NCI-H1694 (cell line): ENCODE measurements at places on chromosomes 6 and 20.

DNA sequence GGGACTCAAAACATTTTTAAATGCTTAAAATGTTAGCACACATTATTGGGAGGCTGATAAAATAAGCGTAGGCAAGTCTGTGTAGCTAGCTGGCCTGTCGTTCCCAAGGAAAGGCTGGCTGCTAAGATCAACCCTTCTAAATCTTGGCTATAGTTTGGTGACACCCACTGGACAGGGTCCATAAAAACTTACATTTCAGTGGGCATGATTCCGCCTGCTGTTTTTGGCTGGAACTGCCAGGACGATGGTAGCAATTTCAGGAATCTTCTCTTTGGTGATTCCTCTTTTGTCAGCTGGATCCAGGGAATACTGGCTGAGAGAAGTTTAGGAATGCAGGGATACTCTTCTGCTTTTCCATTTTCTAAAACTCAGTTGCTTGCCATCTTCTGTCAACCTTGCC is 162.2 kb downstream of the NKAIN2 start:
- no peak for DNase-seq

DNA sequence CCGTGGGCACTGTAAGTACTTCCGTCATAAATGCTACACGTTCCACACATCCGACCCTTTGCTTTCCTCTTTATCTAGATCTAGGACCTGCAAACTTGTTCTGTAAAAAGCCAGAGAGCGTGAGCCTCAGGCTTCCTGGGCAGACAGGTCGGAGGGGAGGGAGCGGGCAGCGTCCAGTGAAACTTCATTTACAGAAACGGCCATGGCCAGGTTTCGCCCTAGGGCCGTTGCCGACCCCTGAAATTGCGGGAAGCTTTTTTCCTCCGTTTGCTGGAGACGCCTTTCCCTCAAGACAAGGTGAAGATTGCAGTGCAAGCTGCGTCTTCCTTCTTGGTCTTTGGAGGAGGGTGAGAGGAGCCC is 155.4 kb downstream of the DLL1 start:
- no peak for DNase-seq

GRCh38 chr6:49506569-49507111 is 6.9 kb downstream of the GLYATL3 start:
- no peak for DNase-seq

- DNase-seq, result no peak
Observed at GRCh38 chr6:7188492-7188891, 80.7 kb downstream of the RREB1 start.

GRCh38 chr6:45537539-45537938 is 159.8 kb upstream of the SUPT3H start:
- no peak for DNase-seq

DNA sequence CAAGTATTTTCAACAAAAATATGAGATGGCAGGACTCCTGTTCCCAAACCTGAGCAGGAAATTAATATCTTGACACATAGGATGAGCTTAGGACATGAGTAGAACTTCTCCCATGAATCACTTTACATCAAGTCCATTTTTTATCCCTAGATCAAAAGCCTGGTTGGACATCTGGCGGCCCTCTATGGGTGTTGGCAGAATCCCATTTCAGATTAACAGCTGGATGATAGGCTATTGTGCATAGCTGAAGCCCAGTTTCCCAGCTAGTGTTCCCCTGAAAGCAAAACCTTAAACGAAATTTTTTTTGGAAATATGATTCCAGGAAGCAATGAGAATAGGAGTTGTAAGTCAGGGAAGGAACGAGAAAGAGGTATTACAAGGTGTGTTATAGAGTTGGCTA is 449.4 kb upstream of the CHD6 start:
- no peak for DNase-seq

DNA sequence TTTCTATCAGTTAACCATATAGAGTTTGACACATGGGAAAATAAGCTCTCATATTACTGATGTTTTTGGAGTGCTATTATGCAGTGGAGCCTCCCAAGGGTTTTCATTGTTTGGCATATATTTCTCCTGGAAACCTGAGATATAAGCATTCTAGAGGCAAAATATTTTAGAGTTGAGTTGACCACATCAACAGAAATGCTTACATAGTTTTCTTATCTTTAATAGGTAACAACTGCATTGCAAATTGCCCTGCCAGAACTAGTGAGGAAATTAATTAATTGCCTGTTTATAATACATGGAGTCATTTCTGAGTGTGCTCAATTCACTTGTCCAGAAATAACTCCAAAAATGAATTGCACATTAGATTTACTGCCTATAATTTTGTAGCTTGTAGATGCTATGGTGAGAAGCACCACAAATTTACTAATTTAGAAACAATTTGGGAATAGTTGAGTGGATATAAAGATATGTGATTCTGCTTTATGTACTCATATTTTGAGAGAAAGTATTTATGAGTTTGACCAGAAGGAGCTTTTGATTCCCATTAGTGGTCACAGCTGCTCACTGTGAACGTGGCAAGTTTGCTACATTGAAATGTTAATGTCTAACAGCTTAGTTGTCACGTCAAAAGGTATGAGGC is 288.7 kb downstream of the CD109 start:
- DNase-seq, result no peak

DNA sequence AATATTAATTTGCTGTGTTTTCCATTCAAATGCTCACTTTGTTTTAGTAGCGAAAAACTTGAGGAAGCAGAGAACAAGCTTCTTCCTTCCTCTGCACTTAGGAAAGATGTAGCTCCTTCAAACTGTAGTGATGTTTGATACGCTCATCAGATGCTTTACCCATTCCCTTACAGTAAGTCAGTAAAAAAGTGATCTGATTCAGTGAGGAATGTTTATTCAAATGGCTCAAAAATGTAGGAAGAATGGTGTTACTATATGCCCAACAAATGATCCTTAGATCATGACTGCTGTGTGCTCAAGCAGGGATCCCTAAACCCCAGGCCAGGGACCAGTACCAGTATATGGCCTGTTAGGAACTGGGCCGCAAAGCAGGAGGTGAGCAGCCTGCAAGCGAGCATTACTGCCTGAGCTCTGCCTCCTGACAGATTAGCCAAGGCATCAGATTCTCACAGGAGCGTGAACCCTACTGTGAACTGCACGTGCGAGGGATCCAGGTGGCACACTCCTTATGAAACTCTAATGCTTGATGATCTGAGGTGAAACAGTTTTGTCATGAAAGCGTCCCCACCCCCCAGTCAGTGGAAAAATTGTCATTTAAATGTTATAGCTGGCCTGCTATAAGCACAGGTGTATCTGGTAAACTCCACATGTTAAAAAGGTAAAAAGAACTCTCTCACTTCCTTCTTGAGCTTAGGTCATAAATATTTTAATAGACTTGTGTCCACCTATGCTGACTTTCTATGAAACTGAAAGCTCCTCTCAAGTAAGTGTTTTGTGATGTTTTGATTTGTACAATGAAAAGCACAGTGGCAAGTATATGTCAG is 187.2 kb downstream of the FOXC1 start:
- no peak for DNase-seq

DNA sequence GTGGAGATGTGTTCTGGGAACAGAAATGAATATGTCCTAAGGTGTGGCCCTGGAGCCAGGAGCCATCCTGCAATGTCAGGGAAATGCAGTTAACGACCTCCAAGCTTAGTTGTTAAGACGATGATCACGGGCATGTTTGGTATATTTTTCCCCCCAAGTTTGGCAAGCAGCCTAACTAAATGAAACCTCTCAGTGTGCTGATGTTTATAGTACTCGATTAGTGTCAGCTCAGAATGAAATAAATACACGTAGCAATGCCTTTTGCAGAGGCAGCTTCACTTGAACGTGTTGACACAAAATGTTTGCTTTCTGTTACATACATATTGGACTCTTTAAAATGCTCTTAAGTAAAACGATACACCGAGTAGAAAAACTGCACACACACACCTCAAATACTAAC is 76.2 kb upstream of the OLIG3 start:
- peak; percentile 26 for DNase-seq

GRCh38 chr20:43124241-43124640 is 65.5 kb downstream of the PTPRT start:
- DNase-seq, result no peak

- no peak for DNase-seq
Observed at GRCh38 chr6:32589596-32590449, at the start of gene HLA-DRB1. Gene HLA-DRB1, minus strand, starts transcription at chr6:32589848. Its CDS starts 106 bp downstream, at chr6:32589742.

DNA sequence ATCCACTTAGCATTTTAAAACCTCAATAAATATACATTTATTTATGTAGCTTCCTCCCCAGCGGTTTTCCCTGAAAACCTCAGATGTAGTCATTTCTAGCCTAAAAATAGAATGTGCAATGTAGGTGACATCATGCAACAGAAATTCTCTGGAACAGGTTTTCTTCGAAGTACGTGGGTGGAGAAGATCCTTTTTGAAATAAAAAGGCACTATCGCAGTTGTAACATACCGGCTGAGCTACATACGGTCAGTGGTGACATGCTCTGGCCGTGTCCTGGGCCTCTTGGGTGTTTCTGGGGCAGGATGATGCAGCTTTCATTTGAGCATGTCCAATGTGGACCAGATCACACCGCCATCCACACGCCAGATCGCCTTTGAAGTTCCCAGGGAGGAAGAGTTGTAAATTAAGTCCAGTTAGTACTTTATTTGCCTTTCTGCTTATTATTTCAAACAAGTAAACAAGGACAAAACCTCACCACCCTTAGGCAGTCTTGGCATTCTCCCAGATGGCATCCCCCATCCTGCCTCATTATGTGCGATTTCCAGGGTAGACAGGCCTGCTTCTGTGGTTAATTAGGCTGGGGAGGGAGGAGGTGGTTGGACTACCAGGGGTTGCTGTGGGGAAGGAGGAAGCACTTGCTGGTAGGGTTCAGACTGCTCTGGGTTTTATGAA is 109.5 kb upstream of the CLDN20 start:
- DNase-seq, result peak; percentile 79

DNA sequence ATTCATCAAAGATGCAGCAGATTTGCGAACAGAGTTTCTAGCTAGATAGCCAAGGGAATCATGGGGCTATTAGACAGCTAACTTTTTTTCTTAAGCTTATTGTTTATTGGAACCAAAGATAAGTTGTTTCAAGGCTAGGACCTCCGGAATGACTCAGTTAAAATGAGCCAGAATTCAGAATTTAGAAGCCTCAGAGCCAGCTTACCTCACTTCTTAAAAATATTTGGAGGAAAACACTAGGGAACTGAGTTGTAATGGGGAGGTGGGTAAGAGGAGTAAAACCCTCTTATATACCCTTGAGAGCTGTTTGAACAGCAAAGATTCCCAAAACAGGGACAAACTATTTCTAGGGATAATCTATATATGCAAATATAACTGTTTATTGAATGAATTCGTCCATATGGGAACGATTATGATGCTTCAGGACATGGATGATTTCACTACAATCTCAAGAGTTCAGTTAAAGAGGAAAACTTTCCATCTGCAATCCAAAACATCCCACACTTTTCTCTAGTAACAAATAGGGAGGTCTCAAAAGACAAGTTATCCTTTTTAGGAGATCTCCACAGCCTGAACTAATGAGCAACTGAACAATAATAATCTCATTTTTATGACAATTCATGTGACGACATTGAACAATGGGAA is 12.6 kb upstream of the CARMIL1 start:
- DNase-seq, result no peak

DNA sequence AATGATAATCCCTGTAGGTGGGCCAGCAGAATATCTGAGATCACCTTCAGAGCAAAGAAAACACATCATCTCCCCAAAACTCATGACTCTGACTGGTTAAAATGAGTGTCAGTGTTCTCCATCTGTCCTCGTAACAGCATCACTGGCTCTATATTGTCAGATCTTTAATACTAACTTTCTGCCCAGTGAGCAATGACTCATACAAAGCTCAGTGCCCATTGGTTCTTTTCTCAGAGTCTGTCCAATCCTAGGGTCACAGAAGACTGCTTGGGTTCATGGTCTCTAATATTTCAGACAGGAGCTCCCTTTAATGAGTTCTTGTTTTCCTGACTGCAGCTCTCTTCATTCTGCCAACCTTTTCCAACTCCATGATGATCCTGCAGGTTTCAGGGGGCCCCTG is 36.4 kb downstream of the HLA-DPB1 start:
- DNase-seq, result peak; percentile 17

- no peak for DNase-seq
Observed at GRCh38 chr6:100338090-100338489, 126.6 kb downstream of the SIM1 start.

GRCh38 chr6:16690608-16691142 is 70.6 kb downstream of the ATXN1 start:
- no peak for DNase-seq

GRCh38 chr20:40488401-40488800 is 200.6 kb downstream of the MAFB start:
- no peak for DNase-seq
